ENCODE measurements at places on chromosomes 3 and 15. TPM values are rescaled to one million over a fixed set of nuclear protein-coding genes. Genes with fewer than 3 reads are reported as not detected.

Gene RFX7
- polyA plus RNA-seq = 10.5 TPM

DNA sequence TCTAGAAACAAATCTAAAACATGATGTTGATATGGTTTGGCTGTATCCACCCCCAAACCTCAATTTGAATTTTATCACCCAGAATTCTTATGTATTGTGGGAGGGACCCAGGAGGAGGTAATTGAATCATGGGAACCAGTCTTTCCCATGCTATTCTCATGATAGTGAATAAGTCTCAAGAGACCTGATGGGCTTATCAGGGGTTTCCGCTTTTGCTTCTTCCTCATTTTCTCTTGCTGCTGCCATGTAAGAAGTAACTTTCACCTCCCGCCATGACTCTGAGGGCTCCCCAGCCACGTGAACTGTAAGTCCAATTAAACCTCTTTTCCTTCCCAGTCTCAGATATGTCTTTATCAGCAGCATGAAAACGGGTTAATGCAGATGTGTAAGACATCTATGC is 232.7 kb upstream of the ONECUT1 start:
- no peak for DNase-seq

- DNase-seq = no peak
Measured at GRCh38 chr3:6287088-6287875, 573.6 kb upstream of the GRM7 start.

Gene C3orf85
- polyA plus RNA-seq = not detected

DNA sequence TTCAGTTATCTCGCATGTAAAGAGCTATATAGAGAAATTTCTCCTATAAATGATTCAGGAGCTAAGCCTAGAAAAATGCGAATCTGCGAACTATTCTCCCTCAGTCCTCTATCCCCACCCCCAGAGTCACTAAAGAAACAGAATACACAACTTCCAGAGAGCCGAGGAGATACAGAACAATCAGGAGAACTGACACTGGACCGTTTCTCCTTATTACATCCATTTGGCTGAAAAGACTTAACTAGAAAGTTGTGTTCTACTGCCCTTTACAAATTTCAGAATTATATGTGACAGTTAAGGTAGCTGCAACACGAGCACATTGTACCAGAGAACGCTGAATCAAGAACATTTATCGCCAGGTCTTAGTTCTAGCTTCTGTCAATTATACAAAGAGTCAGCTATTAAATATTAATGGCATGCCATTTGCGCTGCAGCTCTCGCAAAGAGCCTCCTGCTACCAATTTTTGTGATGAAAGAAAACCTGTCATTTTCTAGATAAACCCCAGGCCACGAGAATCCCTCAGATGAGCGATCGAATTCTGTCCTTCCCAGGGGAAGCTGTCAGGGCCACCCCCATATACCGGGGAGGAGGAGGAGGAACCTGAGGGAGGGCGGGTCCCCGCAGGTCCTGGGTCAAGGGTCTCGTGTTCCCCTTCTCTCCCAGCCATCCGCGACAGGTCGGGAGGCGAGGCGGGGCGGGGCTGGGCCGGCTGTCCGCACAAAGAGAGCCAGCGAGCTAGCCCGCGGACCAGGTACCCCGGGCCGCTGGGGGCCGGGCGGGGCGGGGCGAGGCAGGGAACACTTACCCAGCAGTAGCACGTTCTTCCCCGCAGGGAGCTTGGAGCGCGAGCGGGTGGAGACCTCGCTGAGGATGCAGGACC is 878 bp downstream of the DYNC1LI1 start:
- no peak for DNase-seq

DNA sequence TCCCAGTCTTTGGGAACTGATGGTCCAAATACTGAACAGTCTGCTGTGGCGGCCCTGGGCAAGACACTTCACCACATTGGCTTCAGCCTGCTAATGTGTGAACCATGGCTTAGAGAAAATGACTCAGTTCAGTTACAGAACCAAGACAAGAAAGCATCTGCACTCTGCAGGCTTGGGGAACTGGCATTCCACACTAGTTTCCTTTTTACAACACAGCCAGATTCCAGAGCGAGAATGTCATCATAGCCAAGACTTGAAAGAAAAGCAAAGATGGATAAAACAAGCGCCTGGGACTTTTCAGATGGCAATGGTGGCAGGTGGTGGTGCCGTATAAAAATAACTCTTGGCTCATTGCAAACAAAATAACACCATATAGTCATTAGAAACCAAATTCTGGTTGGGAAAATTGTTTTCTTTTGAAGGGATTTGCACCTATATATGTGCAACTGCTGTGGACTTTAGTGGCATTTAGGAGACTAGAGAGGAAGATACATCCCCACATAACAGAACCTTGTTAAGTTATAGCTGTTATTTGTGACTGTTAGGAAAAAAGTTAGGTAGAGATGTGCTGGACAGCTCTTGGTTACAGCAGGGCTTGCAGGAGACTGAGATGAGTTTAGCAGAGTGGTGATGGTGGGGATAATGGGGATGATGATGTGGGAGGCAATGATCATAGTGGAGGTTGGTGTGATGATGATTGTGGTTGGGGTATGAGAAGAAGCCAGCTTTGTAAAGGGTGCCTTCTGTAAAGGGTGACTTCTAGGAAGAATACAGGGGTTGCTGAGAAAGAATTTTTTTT is 273.6 kb downstream of the THRB start:
- peak; percentile 68 for DNase-seq

Measured in AG04450 (cell line).